ENCODE measurements at places on chromosomes 1 and 21.

- DNase-seq, result no peak
These were observed 127.0 kb downstream of the PRDM16 start for GRCh38 chr1:3195966-3196515.

DNA sequence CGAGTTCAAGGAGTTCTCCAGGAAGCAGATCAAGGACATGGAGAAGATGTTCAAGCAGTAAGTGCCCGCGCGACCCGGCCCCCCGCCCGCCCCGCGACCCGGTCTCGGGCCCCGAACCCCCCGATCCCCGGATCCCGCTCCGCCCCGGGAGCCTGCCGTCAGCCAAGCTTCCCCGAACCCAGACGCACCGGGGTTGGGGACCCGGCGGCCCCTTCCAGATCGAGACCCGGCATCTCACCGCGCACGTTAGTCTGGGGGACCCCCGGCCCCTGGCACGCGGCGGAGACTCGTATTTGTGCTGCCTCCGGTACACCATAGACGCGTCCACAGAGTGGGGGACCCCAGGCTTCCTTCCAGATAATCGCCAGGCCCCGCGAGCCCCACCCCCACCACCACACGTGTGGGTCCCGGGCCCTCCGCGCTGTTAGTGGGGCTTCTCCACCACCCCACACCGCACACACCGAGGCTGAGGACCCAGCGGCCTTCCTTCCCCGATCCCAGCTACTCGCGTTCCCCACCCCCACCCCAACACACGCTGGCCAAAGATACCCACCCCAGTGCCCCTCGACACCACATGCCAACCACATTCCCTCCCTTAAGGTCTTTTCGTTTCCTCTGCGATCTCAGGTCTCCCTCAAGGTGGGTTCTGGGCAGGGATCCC, 665 bp downstream of the EFHD2 start:
- DNase-seq, result no peak

GRCh38 chr1:79549201-79549600, 542.7 kb upstream of the ADGRL4 start:
- no peak for DNase-seq

DNA sequence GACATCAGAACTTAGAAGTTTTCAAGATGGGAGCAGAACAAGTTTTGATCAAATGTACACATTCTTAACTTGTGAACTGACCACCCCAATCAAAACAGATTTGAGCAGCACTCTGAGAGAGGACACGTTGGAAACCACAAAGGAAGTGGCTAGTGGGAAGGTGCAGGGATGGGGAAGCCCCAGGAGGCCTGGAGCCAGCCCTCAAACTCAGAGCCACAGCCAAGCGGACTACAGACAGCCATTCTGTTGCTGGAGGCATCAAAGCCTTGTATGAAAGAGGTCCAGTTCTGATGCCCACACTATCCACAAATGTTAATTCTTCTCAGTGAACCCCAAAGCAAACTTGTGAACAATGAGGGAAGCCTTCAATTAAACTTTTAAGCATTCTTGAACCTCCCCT, 143.6 kb upstream of the RAB4A start:
- DNase-seq, result no peak

DNA sequence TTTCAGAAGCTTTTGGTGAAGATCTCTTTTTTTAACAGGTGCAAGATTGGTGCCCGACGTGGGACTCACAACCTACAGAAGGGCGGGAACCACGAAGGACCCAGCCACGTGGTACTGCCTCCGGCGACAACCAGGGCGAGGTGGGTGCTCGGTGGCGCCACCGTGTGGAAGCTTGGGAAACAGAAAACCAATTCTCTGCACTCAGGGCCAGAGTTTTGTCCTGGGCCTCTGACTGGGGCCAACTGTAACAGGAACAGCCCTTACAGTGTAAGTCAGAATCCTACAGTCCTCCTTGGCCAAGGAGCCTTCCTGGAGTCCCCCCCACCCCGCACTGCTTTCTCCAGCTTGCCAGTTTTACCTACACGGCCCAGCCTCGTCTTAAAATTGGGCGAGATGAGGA, 11.6 kb upstream of the S100A7A start:
- DNase-seq, result peak; percentile 53

DNA sequence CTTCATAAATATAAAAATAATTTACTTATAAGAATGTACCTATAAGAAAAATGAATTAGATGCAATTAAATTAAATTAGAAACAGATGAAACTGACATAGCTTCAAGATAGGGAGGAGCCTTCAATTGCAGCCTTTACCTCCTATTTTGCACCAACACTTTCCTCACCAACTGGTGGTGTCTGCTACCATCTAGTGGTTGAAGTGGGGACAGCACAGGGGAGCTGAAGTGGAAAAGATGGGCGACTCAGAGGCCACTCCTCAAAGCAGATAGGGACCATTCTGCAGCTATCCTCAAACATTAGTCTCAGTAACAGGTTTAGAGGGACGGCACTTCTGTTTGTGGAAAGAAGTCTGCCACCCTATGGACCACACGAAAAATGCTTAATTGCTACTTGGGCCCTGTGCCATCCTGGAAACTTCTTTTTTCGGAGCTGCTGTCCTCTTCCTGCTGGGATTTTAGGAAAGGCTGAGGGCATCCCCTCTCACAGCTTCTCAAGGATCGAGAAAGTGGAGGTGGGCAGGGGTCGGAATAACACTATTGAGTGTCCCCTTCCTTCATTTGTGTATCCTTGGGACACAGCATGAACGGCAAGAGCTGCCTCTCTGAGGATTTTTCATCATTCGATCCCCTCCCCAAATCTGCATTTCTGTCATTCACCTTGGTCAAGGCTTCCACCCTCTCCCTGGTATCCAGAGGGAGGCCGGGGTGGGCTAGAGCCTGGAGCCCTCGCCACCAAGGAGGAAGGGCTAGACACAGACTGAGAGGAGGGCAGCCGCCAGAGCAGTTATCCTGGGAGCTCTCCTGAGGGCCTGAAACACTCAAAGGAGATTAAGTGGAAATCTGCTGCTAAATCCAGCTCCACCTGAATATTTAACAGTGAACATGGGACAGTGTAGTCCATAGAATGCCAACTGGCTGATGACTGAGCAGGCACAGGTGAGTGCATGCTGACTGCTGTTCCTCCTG, 9.6 kb downstream of the PROK1 start:
- peak; percentile 90 for DNase-seq

DNA sequence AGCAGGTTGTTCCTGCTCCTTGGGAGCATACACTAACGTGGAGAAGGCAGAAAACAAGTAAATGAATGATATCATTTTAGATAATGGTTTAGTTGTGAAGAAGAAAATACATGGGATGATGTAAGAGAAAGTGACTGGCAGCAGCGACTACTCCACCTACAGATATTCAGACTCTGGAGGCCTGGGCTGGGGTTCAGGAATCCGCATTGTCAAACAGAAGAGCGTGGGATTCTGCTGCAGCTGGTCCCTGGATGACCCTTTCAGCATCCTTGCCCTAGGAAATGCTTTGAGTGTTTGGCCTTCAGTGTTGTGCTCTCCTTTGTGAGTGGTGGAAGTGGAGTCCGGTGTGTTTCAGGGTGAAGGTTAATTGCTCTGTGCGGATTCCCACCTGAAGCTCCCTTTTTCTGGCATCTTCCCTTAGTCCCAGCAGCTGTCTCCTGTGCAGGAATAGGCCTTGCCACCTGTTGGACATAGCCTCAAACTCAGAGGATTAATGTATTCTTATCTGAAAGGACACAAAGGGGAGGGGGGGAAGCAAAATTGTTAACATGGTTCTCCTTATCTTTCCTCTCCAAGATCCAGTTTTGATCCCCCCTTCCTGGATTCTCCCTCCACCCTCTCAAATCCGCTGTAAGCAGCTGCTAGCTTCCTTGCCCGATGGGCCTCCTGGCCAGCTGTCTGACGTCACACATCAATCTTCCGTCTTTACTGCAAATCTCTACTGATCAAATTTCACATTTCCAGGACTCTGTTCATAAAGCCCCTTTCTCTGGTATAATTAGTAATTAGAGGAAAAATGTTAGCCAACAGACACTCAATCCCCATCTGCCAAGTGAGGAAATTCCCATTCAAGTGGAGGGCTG, 68.3 kb upstream of the SPAG17 start:
- no peak for DNase-seq

- peak; percentile 91 for DNase-seq
These were observed 140.0 kb downstream of the OMA1 start for GRCh38 chr1:58406301-58407071.

DNA sequence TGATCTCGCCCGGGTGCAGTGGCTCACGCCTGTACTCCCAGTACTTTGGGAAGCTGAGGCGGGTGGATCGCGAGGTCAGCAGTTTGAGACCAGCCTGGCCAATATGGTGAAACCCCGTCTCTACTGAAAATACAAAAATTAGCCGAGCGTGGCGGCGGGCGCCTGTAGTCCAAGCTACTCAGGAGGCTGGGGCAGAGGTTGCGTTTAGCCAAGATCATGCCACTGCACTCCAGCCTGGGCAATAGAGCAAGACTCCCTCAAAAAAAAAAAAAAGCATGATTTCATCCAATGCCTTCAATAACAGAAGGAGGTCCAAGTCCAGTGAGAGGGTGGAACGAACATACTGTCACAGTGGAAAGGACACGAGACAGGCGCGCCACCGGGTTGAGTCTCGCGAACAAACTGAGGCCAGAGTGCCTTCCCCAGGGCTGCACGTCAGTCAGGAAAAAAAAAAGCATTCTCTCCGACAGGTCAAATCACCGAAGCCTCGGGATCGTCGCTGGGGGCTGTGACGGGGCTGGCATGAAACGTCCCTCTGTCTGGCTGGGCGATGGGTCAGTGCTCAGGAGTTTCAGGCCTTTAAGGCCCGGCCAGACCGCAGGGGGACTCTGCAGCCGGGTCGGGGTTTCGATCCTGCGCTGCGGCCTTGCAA, 8.4 kb upstream of the CROCC start:
- DNase-seq, result no peak

- DNase-seq, result no peak
These were observed 158.3 kb downstream of the PLXNA2 start for GRCh38 chr1:208085655-208086515.

DNA sequence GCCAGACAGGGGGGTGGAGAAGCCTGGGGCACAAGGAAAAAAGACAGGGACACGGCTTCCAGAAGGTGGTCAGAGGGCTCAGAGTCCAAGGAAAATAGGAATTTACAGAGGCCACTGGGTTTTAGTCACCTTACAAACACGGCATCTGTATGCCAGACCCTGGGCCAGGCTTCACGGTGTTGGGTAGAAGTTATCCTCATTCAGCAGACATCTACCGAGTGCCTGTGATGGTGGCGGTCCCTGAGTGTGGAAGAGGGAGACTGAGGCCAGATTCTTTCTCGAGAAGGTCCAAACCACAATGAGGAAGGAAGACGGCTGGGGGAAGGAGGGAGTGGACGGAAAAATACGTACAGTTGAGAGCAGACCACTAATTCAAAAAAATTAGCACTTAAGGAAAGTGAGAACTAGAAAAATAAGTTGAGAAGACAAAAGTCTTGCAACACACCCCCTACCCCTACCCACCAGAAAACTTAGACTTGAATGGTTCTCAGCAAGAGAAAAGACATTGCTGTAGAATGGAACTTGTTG, 864 bp upstream of the BTG2 start:
- DNase-seq, result no peak

DNA sequence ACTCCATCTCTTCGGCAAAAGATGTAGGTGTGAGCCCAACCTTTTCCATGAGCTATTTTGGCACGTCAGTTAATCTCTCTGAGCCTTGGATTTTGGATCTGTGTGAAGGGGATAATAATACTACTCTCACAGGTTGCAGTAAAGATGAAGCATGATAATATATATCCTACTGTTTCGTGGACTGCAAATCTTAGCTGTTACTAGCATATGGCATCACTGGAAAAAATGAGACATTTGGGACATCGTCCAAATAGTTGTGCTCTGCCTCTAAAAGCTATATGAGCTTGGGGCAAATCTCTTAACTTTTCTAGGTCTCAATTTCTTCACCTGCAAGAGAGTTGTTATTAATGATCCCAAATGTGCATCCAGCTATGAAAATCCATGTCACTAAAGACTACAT, 147.4 kb upstream of the ZRANB2 start:
- DNase-seq, result no peak

DNA sequence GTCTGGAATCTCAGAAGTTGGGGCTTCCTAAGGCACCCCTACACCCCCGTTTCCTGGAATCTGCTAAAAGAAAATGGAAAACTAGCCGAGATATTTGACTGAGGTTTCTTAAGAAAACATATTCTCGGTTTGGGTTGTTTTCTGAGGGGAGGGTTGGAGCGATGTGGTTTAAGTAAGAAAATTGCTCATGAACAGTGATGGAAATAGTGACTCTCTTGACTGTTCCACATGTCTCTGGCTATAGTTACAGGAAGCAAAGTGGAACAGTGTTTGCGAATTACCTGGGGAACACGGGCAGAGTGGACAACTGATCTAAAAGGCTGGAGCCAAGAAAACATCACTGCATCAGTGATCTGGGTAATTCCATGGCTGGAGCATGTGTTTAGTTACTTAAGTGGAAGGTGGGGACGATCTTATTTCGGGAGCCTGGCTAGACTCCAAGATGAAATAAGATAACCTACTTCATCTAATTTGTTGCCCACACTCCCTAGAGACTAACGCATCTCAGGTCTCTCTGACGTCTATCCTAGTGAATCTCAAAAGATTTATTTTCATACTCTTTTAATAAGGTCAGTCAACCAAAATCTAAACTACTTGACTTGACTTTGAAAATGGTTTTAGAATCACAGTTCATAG, 92.4 kb downstream of the KCNJ15 start:
- DNase-seq, result peak; percentile 12

DNA sequence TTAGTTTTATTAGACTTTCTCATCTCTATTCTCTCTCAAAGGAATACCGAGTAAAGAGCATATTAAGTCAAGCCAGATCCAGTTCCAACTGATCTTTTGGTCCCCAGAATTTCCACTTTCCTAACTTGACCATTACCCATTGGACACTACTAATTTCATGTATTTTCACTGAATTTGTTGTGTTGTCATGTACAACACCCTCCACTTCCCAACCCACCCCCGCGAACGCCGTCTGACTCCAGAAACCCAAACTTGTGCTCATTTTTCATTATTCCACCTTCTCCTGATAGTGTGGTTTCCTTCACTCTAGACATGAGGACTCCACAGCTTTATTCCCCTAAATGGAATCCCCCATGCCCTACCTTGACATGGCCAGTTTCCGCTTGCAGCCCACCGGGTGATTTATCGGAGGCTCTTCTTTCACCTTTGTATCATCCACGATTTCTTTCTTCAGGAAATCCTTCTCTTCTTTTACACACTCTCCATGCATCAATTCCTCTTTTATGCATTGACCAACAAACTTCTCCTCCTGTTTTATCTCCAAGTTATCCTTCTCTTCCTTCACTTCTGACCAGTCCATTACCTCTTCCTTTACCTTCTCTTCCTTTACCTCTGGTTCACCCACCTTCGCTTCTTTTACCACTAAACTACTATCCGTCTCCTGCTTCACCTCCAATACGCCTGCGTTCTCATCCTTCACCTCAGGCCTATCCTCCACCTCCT, 805 bp downstream of the ZNHIT6 start:
- DNase-seq, result no peak

DNA sequence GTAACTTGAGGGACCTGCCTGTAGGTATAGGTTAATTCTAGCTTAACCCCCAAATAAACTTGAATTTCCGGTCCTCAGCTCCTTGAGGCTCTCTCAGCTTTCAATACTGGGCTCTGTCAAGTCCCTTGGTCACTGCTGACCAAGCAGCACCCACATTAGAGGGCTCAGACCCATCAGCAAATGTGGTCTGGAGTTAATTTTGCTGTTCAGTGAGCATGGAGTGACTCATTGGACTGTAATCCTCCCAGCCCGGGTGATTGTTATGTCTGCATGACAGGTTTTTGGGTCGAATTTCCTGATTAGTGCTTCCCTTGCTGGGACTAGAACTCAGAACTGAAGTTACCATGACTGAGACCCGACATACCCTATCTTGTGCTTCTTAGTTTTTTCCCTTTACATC, 130.6 kb downstream of the URB2 start:
- peak; percentile 92 for DNase-seq

- DNase-seq, result no peak
These were observed 49.8 kb upstream of the RCC1 start for GRCh38 chr1:28456078-28456477.

- DNase-seq, result peak; percentile 90
These were observed 23.5 kb downstream of the F11R start for GRCh38 chr1:160997323-160998038.
